ENCODE measurements at places on chromosomes 6 and 20. TPM values are rescaled to one million over a fixed set of nuclear protein-coding genes. Genes with fewer than 3 reads are reported as not detected.

GRCh38 chr6:14721103-14721758 lies 524.6 kb upstream of the JARID2 start:
- H3K36me3 ChIP-seq: no peaks in the 10 kb centered on the region
- no peaks in the 10 kb centered on the region for H3K27me3 ChIP-seq
- H3K4me3 ChIP-seq: no peak overlapping the region
- H3K27ac ChIP-seq: no peak overlapping the region

- no peak overlapping the region for H3K27ac ChIP-seq
- DNase-seq: no peak
- H3K36me3 ChIP-seq: no peaks in the 10 kb centered on the region
- no peak overlapping the region for H3K4me3 ChIP-seq
- H3K4me1 ChIP-seq: no peaks in the 10 kb centered on the region
- H3K27me3 ChIP-seq: no peaks in the 10 kb centered on the region
These were observed 36.2 kb downstream of the THEMIS start for GRCh38 chr6:127864701-127865100.

- H3K4me3 ChIP-seq: no peak overlapping the region
- H3K36me3 ChIP-seq: no peaks in the 10 kb centered on the region
- DNase-seq: no peak
- no peaks in the 10 kb centered on the region for H3K4me1 ChIP-seq
- H3K27ac ChIP-seq: no peak overlapping the region
- H3K27me3 ChIP-seq: peaks cover 49% of the 10 kb centered on the region
These were observed 11.4 kb downstream of the MC3R start for GRCh38 chr20:56259948-56260347.

DNA sequence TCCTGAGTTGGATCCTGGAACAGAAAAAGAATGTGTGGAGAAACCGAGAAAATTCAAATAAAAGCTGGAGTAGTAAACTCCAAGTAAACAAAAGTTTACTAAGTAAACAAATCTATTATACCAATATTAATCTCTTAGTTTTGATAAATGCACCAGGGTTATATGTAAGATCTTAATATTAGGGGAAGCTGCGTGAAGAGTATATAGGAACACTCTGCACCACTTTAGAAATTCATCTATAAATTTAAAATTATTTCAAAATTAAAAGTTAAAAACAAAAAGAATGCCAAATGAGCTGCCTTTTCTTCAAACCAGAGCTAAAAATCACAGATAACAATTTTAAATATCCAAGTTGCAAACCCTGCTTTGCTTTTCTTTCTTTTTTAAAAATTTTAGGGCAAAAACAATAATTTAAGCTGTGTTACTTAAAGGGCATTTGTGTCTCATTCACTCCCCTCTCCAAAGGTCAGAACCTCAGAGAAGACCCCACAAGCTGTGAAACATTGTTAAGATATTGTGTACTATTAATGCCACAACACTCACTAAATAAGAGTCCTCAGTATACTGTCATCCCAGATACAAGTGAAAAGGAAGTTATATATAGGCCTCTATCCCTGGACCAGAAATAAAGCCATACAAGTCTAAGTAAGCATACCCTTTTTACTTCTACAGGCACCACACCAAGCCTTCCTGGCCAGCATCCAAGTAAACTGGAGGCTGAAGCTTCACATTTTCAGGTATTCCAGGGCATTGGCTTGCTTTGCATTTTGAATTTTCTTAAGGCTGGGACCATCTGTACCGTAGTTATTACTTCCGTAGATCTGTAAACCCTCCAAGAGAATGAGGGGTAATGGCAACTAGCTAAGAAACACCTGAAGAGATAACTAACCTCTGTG lies 7.0 kb downstream of the DNAAF9 start:
- no peak for DNase-seq
- no peaks in the 10 kb centered on the region for H3K27me3 ChIP-seq
- H3K4me1 ChIP-seq: no peaks in the 10 kb centered on the region
- H3K27ac ChIP-seq: no peak overlapping the region
- H3K36me3 ChIP-seq: no peaks in the 10 kb centered on the region

GRCh38 chr6:159308198-159308597 lies 139.0 kb downstream of the FNDC1 start:
- no peak for DNase-seq
- H3K27me3 ChIP-seq: no peaks in the 10 kb centered on the region
- H3K4me3 ChIP-seq: no peak overlapping the region
- no peak overlapping the region for H3K27ac ChIP-seq
- no peaks in the 10 kb centered on the region for H3K4me1 ChIP-seq

- H3K27ac ChIP-seq: no peak overlapping the region
- no peak for DNase-seq
- peaks cover 86% of the 10 kb centered on the region for H3K36me3 ChIP-seq
- H3K4me3 ChIP-seq: no peak overlapping the region
These were observed 35.8 kb downstream of the TOP1 start for GRCh38 chr20:41064377-41064776.

DNA sequence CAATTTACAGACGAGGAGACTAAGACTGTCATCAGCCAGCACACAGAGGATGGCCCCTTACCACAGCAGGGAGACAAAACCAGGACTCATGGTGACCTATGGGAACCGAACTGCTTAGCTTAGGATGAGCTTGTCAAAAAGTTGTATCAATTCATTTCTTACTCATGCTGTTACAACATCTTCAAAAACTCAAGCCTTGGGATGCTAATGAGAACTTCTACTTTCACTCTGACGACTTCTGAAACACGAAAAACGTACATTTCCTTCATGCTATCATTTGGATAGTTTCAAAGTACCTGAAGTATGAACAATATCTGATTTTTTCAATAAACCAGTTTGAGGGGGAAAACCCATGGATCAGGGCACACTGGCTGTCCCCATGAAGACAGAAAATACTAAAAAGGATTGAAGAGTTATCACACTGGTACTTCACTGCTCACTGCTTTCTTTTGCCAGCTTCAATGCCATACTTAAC lies 31.9 kb downstream of the HIVEP2 start:
- peaks cover 4% of the 10 kb centered on the region for H3K4me1 ChIP-seq
- H3K27ac ChIP-seq: no peak overlapping the region
- no peaks in the 10 kb centered on the region for H3K27me3 ChIP-seq
- H3K4me3 ChIP-seq: no peak overlapping the region

DNA sequence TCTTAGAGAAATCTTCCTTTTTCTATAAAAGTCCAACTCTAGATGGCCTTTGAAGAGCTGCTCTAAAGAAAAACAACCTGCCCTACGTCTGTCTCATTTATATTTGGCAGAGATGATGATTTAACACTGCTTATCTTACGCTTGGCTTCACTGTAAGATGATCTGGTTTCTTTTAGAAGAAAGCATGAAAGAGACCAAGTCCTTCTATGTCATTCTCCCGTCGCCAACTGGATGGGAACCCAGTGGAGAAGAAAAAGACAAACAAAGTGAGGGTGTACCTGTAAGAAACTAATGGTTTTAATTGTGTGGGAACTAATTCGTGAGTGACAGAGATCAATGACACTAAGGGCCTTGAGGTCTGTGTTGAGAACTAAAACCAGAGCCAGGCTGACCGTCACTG lies 92.8 kb downstream of the MBOAT1 start:
- no peak for DNase-seq
- H3K27me3 ChIP-seq: no peaks in the 10 kb centered on the region
- H3K4me3 ChIP-seq: no peak overlapping the region
- no peaks in the 10 kb centered on the region for H3K4me1 ChIP-seq

GRCh38 chr6:15184441-15184861 lies 61.4 kb upstream of the JARID2 start:
- DNase-seq: no peak
- H3K36me3 ChIP-seq: no peaks in the 10 kb centered on the region
- no peak overlapping the region for H3K27ac ChIP-seq
- no peak overlapping the region for H3K4me3 ChIP-seq
- no peaks in the 10 kb centered on the region for H3K27me3 ChIP-seq

GRCh38 chr6:133814797-133815196 lies 74.1 kb upstream of the TCF21 start:
- H3K27ac ChIP-seq: no peak overlapping the region
- H3K36me3 ChIP-seq: no peaks in the 10 kb centered on the region
- DNase-seq: no peak
- no peak overlapping the region for H3K4me3 ChIP-seq
- H3K27me3 ChIP-seq: no peaks in the 10 kb centered on the region
- H3K4me1 ChIP-seq: no peaks in the 10 kb centered on the region

DNA sequence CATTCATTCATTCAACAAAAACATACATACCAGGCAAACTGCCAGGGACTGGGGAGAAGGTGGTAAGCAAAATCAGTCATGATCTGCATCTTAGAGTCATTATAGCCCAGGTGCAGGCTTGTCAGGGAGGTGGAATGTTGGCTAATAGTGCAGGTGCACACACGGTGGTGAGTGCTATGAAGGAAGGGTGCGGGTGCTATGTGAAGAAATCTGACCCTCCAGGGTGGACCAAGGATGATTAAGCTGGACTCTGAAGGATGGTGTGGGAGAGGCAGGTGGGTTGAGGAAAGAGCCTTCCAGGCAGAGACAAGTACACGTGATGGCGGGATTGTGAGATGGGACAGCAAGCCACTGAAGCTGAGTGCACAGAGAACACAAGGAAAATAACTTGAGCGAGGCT lies 77.4 kb downstream of the B3GAT2 start:
- no peaks in the 10 kb centered on the region for H3K4me1 ChIP-seq
- no peak overlapping the region for H3K4me3 ChIP-seq
- no peaks in the 10 kb centered on the region for H3K27me3 ChIP-seq
- no peak for DNase-seq
- no peaks in the 10 kb centered on the region for H3K36me3 ChIP-seq
- no peak overlapping the region for H3K27ac ChIP-seq

- H3K4me1 ChIP-seq: peaks cover 7% of the 10 kb centered on the region
- H3K4me3 ChIP-seq: no peak overlapping the region
- H3K27ac ChIP-seq: no peak overlapping the region
- peak; percentile 56 for DNase-seq
These were observed 3.0 kb upstream of the IL17A start for GRCh38 chr6:52183131-52183713.

DNA sequence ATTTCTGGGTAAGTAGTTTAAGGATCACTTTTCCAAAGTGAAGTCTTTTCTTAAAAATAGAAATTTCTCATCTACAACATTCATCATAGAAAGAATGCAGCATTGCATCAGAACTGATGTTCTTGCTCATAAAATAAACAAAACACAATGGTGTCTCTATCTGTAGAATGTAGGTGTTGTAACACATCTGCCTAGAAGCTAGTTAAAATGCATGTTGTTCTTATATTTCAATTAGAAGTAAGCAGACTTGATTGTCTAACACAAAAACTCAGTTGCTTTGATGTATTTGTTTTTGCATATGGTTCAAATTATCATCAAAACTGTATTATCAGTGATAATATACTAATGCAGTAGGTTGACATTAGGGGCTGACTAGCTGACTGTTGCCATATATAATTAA lies 654.7 kb upstream of the FLRT3 start:
- no peak for DNase-seq
- peaks cover 42% of the 10 kb centered on the region for H3K4me1 ChIP-seq
- H3K27me3 ChIP-seq: no peaks in the 10 kb centered on the region

DNA sequence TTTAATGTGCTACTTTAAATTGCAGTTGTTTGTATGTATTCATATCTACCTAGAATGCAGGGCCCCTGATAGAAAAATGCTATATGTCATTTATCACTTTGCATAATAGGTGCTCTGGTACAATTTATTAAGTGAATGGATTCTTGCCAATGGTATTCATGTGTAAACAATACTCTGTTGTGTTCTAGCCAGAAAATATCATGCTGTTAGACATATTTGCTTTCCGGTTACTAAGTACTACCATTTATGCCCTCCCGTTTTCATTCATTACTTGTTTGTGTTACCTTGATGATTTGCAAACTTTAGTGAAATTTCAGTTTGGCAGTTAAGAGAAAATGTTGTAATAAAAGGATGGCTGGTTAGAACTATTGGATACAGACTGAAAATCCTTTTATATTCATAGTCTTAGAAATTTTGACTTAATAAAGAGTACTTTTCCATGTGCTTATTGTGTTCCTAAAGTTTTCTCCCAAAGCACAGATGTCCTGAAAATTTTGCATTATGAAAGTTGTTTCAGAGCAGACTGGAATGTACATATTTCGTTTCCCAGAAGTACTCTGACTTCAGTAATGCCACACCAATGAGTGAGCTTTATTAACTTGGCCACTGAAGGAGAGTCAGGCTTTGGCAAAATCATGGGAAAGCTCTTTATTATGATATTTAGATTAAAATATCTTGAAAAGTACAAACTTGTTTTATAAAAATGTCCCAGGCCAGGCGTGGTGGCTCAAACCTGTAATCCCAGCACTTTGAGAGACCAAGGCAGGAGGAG lies 31.5 kb downstream of the RPF2 start:
- H3K4me1 ChIP-seq: no peaks in the 10 kb centered on the region
- H3K4me3 ChIP-seq: no peak overlapping the region
- H3K27ac ChIP-seq: no peak overlapping the region
- peaks cover 55% of the 10 kb centered on the region for H3K36me3 ChIP-seq
- no peaks in the 10 kb centered on the region for H3K27me3 ChIP-seq

- DNase-seq: peak; percentile 27
- no peaks in the 10 kb centered on the region for H3K36me3 ChIP-seq
- no peak overlapping the region for H3K4me3 ChIP-seq
- H3K27me3 ChIP-seq: no peaks in the 10 kb centered on the region
- H3K4me1 ChIP-seq: peaks cover 67% of the 10 kb centered on the region
- H3K27ac ChIP-seq: no peak overlapping the region
These were observed 30.8 kb downstream of the IL20RA start for GRCh38 chr6:137013738-137014602.

GRCh38 chr6:137497721-137498463 lies 3.7 kb upstream of the OLIG3 start:
- no peaks in the 10 kb centered on the region for H3K4me1 ChIP-seq
- H3K27me3 ChIP-seq: no peaks in the 10 kb centered on the region
- no peak overlapping the region for H3K4me3 ChIP-seq
- no peak for DNase-seq
- no peak overlapping the region for H3K27ac ChIP-seq
- H3K36me3 ChIP-seq: no peaks in the 10 kb centered on the region

- DNase-seq: no peak
- no peak overlapping the region for H3K27ac ChIP-seq
- no peaks in the 10 kb centered on the region for H3K36me3 ChIP-seq
- H3K4me3 ChIP-seq: no peak overlapping the region
These were observed 31.0 kb upstream of the KCNB1 start for GRCh38 chr20:49513517-49513916.

- H3K27me3 ChIP-seq: no peaks in the 10 kb centered on the region
- no peaks in the 10 kb centered on the region for H3K4me1 ChIP-seq
- no peaks in the 10 kb centered on the region for H3K36me3 ChIP-seq
- no peak overlapping the region for H3K27ac ChIP-seq
These were observed 144.1 kb downstream of the QRSL1 start for GRCh38 chr6:106773522-106773921.

HAO1 gene
- total RNA-seq: not detected

PRR18 gene
- total RNA-seq: 0.33 TPM

CCDC170 gene
- not detected for total RNA-seq

SNAI1 gene
- 30.7 TPM for total RNA-seq

BPI gene
- total RNA-seq: 0.06 TPM

TGM2 gene
- total RNA-seq: 0.13 TPM

MLN gene
- not detected for total RNA-seq

TSPO2 gene
- not detected for total RNA-seq

BLTP3A gene
- total RNA-seq: 8.8 TPM

All from SJCRH30 (cell line).